ENCODE measurements at places on chromosomes 6 and 20. TPM values are rescaled to one million over a fixed set of nuclear protein-coding genes. Genes with fewer than 3 reads are reported as not detected.
A peak's percentile ranks its signal among the peaks of the same experiment; 100 is the strongest.

- no peak for DNase-seq
These were observed 23.9 kb downstream of the RALY start for GRCh38 chr20:34017610-34018009.

GCNT2 gene
- 9.7 TPM for total RNA-seq

SDCBP2 gene
- total RNA-seq: 176 TPM

DNA sequence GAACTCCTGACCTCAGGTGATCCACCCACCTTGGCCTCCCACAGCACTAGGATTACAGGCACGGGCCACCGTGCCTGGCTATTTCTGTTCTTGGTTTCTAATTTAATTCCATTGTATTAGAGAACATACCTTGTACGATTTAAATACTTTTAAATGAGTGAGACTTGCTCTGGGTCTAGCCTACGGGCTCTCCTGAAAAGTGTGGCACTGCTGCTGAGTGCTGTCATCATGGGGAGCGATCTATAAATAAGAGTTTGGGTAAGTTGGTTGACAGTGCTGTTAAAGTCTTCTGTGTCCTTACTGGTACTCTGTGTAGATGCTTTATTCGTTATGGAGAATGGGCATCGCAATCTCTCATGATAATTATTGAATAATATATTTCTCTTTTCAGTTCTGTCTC lies 35.0 kb upstream of the BHLHE23 start:
- DNase-seq: no peak

DNA sequence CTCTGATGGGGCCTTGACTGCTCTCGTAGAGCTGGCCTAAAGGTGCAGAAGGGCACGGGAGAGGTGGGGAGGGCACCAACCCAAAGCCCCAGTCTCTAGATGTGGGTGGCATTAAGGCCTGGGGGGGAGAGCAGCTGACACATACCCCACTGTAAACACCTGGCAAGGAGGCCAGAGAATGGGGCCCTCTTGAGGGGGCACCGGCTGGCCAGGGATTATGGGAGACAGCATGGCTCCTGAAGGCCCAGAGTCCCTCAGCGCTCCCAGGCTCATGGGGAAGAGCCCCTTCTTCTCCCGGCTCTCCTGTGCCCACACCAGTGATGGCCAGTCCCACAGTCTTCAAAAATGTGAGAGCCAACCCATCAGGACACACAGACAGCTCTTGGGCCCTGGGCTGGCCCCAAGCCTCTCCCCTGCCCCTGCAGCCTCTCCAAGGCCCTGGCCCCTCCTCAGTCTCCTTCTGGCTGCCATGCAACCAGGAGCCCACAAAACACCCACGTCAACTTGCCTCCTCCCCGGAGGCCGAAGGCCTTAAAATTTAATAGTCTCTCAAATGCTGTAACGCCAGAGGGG lies 58.2 kb upstream of the FOXP4 start:
- DNase-seq: no peak

GRCh38 chr20:20241976-20242375 lies 125.9 kb upstream of the INSM1 start:
- DNase-seq: no peak

- no peak for DNase-seq
These were observed 231.6 kb downstream of the FNDC1 start for GRCh38 chr6:159400826-159401225.

- no peak for DNase-seq
These were observed 65.4 kb upstream of the ZNFX1 start for GRCh38 chr20:49343246-49343645.

DNA sequence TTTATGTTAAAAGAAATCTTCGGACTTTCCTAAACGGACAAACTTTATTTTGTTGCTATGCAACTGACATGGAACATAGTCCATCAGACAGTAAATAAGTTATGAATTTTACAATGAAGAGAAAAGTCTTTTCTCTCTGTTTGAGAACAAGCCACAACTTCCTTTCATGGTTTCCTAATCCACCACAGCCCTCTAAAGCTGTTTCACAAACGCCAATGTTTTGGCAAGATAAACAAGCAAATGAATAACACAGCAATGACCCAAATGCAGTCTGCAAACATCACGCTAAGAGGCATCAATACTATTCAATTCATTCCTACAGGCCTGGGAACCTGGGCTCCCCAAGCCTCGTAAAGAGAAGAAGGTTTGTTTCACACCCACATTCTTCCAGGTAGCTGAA lies 60.4 kb downstream of the HAO1 start:
- no peak for DNase-seq

- DNase-seq: no peak
These were observed 114.8 kb downstream of the LRFN2 start for GRCh38 chr6:40472353-40472752.

GRCh38 chr6:52087498-52087999 lies at the start of gene PKHD1:
TSS of gene PKHD1 (minus strand) at chr6:52087613. CDS start at chr6:52084933, 2,680 bp downstream.
- DNase-seq: peak; percentile 70

- DNase-seq: no peak
These were observed 45.1 kb downstream of the OGFRL1 start for GRCh38 chr6:71333697-71334096.

WFDC10B gene
- 0.49 TPM for total RNA-seq

DNA sequence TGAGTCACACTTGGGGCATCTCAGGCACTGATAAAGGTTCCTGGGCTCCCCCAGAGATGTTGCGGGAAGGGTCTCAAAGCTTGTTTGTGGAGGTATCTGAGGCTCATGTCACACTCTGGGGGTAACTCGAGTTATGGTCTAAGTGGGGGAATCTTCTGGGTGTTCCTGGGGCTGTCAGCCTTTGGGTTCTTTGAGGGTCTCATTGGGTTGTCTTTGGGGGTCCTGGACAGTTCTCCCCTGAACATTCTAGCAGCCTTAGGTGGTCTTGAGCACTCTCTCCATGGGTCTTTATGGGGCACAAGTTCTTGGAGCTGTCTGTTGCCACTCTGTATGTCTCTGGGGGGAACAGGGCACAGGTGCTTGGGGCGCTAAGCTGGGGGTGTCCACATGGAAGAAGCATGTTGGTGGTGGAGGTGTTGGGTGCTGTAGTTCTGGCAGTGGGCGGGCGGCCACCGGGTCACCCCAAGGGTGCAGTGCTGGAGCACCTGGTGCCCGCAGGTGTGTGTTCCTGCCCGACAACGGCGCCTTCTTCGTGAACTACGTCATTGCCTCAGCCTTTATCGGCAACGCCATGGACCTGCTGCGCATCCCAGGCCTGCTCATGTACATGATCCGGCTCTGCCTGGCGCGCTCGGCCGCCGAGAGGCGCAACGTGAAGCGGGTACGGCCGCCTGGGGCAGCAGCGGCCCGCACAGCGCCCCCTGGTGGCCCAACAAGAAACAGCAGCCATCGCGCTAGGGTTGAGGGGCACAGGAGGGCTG lies 7.1 kb upstream of the CAPN11 start:
- DNase-seq: peak; percentile 66

GRCh38 chr6:81253821-81254220 lies 498.7 kb downstream of the TENT5A start:
- DNase-seq: no peak

ZNF341 gene
- total RNA-seq: 5.8 TPM

DNA sequence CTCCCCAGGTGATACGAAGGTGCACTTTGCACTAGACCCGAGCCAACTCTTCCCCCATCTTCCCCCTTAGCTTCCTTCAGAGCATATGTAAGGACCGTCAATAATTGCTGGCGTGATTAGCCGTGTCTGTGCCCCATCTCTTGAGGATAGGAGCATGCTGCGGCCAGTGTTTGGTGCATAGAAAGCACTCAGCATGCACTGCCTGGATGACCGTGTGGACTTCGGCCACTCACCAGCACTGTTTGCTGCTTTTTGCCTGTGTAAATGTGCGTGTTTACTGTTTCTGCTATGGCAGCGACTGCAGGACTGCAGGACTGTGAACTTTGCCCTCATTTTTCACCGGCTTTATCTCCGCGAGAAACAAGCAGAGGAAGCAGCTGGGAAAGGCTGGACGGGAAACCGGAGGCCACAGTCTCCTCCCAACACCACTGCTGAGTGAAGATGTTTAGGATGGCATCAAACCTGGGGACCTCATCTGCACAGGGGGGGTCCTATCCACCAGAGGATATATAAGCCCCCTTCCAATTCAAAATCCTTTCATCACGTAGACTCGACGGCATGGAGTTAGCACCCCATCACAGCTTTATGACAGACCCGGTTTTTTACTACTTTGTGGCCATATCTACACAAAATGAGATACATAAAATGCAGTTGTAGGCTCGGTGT lies 150.6 kb upstream of the AFDN start:
- DNase-seq: peak; percentile 86

GRCh38 chr20:19807191-19807945 lies 49.3 kb downstream of the RIN2 start:
- peak; percentile 26 for DNase-seq

- no peak for DNase-seq
These were observed 9.9 kb upstream of the ZNF311 start for GRCh38 chr6:29014729-29015608.

DNA sequence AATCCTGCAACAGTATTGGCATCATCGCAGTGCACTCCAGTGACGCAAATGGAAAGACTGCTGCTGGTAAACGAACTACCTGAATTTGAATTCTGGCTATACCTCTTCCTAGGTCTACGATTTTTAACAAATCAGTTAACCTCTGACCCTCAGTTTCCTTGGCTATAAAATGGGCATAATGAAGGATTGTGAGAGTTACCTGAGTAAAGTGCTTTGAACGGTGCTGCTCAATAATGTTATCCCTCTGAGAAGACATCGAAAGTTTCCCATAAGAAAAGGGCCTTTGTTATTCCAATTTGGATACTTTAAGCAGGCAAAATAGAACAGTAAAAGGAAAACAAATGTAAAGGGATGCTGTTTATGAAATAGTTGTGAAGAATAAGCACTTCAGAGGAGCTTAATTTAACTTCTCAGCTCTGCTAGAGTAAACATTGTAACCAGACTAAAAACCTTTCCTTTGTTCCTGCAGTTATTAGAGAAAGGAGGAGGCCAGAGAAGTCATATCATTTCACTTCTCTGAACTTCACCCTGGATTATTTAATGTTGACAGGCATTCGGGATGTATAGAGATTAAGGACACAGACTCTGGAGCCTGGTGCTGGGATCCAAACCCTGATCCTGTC lies 5.8 kb downstream of the SGK1 start:
- no peak for DNase-seq

HRH3 gene
- not detected for total RNA-seq

DNA sequence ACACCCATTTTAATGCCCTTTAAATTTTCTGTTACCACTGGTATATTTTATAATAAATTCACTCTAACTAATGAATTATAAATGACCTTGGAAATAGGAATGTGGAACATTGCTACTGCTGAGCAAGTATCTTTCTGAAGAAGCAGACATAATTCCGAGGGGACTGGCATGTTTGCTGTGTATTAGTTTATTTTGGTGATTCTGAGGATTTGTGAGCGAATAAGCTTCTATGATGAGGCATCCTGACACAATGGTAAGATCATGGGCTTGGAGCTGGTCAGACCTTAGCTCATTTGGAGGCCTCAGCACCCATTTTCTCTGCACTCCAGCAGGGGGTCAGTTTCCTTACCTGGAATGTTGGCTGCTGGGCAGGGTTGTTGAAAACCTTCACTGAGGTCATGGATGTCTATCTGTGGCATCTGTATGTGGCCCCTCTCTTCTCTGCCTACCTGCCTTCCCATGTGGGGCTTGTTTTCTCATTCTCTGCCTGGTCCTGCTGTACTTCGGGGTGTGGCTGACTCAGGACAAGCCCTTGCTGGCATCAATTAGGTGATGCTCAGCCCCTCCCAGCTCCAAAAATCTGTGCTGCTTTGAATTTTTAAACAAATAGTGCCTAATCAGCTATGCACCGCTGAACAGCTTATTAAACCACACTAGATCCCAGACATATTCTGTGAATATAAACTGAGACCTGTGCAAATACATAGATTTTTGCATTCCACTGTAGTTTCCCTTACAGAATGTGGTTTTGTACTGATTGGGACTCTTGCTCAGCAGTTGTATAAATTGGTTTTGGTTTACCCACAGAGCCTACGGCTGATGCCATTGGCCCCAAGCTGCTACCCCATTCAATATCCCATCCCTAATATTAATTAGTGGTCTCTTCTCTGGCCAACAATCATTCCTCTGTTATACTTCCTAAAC lies 10.7 kb downstream of the ARID1B start:
- DNase-seq: no peak

GRCh38 chr6:14540810-14541540 lies 423.4 kb downstream of the CD83 start:
- DNase-seq: no peak

CALHM4 gene
- not detected for total RNA-seq

MACROD2 gene
- 7.5 TPM for total RNA-seq

TAGAP gene
- total RNA-seq: 8.1 TPM

- no peak for DNase-seq
These were observed 20.0 kb downstream of the CDK19 start for GRCh38 chr6:110795271-110795670.

- DNase-seq: no peak
These were observed 14.3 kb downstream of the STX7 start for GRCh38 chr6:132498638-132499037.

ZSCAN23 gene
- 3.8 TPM for total RNA-seq

- DNase-seq: no peak
These were observed at the start of gene FNDC1 for GRCh38 chr6:159169193-159169555. TSS of gene FNDC1 (plus strand) at chr6:159169400. CDS start at chr6:159169597, 197 bp downstream.

GRCh38 chr20:59992526-59993084 lies 34.4 kb downstream of the CDH26 start:
- no peak for DNase-seq

DNA sequence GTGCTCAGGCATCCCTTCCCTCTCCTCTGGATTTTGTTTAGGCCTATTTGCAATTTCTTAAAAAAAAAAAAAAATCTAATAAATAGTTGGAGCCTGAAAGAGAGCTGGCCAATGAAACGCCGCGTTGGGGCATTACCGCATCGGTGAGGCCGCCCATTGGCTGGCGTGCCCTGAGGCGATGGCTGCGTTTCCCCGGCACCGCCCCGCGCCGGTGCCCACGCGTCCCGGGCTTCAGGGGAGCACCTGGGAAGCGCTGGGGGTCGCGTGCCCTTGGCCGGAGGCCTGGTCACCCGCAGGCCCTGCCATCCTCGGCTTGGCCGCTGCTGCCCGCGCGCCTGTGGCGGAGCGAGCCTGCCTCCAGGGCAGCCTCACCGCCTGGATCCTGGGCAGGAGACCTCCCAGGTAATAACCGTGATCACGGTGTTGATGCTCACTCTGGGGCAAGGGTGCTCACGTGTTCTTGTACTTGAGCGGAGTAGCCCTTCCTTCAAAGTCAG lies 155.4 kb downstream of the NRN1 start:
- peak; percentile 80 for DNase-seq

DNA sequence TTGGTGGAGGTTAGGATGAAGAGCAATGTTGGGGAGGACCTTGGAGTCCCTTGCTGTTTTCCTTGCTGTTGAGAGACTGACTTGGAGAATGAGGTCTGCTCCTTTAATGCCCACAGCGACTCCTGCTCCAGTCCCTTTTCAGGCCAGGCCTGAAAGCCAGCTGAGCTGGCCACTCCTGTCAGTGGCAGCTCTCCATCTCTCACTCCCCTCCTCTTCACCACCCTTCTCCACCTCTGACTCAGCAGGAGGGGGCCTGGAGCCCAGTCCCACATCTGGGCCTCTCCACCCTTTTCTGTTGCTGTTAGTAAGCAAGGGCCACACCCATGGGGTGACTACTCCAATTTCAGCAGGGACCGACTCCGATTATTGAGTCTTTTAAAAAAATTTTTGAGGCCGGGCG lies 2.2 kb downstream of the SNX21 start:
- no peak for DNase-seq
